Left kidney (tissue), 8 donors: ENCODE measurements at places on chromosomes 2 and 18. TPM values are rescaled to one million over a fixed set of nuclear protein-coding genes. Genes with fewer than 3 reads are reported as not detected.

The FHL2 gene
- polyA plus RNA-seq: 26.7 TPM

The DSG2 gene
- 55.9 TPM for polyA plus RNA-seq

The LONRF2 gene
- polyA plus RNA-seq: 4.7 TPM

The RGPD3 gene
- 0.12 TPM for polyA plus RNA-seq

The TXNL4A gene
- polyA plus RNA-seq: 77.2 TPM

The RNF125 gene
- 2.7 TPM for polyA plus RNA-seq

The CHMP3 gene
- 138 TPM for polyA plus RNA-seq

The TRIM43 gene
- 0.62 TPM for polyA plus RNA-seq

The MYOM1 gene
- polyA plus RNA-seq: 8.3 TPM

The DNAJC5G gene
- polyA plus RNA-seq: 2.0 TPM

The RBBP8 gene
- polyA plus RNA-seq: 59.1 TPM

The INHBB gene
- not detected for polyA plus RNA-seq

The SP5 gene
- 0.47 TPM for polyA plus RNA-seq

The OSR1 gene
- 6.0 TPM for polyA plus RNA-seq

The GCG gene
- polyA plus RNA-seq: not detected

The NEUROD1 gene
- not detected for polyA plus RNA-seq

The FABP1 gene
- polyA plus RNA-seq: 21.2 TPM

The CFAP65 gene
- polyA plus RNA-seq: 0.28 TPM

The QPCT gene
- 13.2 TPM for polyA plus RNA-seq

The WDR54 gene
- 38.8 TPM for polyA plus RNA-seq
